Activated CD4-positive, alpha-beta T cell treated with anti-CD3 and anti-CD28 coated beads, Interleukin-2, amount 10 ng/mL, durations not matched to agents 7 days and 5 days (primary cell): ENCODE measurements at places on chromosomes 7 and 10.
A peak's percentile ranks its signal among the peaks of the same experiment; 100 is the strongest.

- no peak for DNase-seq
Measured at GRCh38 chr10:32548208-32548607, 102.3 kb downstream of the CCDC7 start.

- no peak for DNase-seq
Measured at GRCh38 chr10:84076540-84077195, 62.6 kb upstream of the GHITM start.

DNA sequence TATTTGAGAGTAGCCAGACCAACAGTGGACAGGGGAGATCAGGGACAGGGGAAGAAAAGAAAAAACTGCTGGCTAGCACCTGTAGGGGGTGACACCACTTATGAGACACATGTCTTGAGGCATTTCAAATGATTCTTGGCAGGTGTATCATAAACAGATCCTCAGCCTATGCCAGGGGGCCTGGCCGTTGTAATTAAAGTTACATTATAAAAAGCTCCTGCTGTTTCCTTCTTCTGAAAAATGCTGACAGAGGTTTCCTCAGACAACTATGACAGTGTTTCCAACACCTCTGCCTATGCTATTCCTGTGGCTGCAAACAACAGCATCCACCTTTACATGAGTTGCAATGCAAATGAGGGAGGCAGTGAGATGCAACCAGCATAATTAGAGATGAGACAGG, 281.0 kb upstream of the PTER start:
- DNase-seq, result no peak

GRCh38 chr7:158259671-158260418, 327.8 kb downstream of the PTPRN2 start:
- DNase-seq, result no peak

DNA sequence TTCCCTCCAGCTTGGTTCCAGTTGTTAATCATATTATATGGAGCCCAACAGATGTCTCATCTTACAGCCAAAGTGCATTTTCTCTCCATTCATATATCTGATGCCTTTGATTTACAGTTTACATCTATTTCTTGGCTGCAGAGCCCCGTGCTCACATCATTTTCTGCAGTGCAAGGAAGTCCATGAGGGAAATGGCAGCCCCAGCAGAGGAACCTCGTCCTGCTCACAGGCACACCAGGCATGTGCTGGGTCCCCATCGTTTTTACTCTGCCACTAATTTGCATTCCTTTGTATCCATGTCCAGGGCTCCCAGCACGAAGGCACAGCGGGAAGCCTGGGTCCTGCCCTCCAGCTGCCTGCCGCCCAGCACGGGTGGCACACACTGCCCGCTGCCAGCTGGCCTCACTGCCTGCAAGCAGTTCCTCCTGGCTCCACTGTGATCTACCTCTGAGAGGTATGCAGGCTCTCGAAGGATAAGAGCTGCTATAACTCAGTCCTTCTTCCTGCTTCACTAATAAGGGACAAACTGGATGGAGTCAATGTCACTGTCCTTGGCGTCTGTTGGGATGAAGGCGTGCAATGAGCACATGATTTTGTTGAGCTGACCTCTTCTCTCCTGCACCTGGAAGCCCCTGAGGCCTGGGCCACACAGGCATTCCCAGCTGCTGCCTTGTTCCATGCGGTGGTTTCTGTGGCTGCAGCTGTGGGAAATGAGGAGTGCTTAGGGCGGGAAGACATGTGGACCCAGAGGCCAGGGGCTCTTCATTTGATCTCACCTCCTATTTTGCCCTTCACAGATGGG, 583.6 kb upstream of the MGMT start:
- DNase-seq, result no peak

- DNase-seq, result no peak
Measured at GRCh38 chr10:74307061-74307651, 156.1 kb downstream of the ADK start.

DNA sequence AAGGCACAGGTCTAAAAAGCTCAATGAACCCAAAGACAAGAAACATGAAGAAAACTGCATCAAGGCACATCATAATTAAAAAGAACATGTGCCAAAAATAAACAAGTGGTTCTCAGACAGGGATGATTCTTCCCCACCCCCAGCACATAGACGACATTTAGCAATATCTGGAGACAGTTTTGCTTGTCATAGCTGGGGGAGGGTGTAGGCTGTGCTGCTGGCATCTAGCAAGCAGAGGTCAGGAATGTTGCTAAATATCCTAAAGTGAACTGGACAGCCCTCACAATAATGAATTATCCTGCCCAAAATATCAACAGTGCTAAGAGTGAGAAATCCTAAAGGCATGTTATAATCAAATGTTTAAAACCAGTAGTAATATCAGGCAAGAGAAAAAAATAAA, 122.6 kb downstream of the MICU1 start:
- no peak for DNase-seq

DNA sequence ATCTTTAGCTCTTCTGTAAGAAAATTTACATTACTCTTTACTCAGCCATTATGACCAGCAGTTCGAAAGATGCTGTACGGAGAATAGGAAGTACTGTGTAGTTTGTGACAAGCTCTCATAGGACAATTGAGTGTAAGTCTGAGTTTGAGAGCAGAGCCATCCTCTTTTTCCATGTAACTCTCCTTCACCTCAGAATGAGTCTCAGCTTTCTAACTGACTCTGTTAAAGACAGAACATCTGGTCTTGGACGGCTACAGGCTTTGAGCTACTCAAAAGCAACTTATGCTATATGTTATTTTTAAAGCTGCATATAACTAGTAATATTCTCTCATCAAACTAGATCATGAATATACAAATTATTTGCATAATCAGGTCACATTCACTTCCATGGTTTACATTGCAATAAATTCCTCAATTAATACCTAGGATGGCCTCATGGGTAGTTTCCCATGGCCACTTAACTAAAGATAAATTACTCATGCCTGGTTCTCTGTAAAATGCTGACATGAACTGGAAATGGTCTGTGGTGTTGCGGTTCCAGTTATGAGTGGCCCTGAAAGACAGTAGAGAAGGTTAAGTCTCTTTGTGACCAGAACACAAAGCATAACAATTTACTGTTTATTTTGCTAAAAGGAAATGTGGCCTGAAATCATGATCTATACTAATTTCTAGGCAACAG, 358.7 kb downstream of the PHF14 start:
- no peak for DNase-seq

DNA sequence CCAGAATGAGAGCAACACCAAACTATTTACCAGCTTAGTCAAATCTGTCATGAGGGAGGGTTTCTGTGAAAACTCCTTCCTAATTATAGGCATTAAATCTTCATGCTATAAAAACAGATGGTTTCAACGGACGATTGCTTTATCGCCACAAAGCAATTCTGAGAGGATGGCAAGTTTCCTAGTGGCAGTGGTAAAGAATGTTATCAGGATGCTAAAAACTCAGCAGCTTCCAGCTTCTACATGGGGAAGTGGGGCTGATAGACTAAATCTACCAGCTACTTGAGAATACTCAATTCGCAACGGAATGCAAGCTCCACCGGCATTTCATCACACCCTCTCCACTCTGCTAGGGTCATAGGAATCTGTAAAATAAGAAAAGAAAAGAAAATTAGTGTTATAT, 41.8 kb downstream of the JCAD start:
- no peak for DNase-seq

GRCh38 chr10:49162761-49163310, 25.4 kb downstream of the TMEM273 start:
- DNase-seq, result no peak

GRCh38 chr10:822661-823367, 108.7 kb downstream of the LARP4B start:
- no peak for DNase-seq

DNA sequence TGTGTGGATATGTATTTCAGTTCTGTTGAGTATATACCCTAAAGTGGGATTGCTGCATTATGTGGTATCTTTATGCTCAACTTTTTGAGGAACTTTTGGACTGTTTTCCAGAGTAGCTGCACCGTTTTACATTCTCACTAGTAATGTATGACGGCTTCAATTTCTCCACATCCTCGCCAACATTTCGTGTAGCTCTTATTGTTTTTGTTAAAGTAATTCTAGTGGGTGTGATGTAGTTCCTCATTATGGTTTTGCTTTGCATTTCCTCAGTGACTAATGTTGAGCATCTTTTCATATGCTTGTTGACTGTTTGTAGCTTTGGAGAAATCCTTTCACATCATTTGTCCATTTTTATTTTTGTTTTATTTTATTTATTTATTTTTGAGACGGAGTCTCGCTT, 4.5 kb downstream of the STMP1 start:
- DNase-seq, result no peak

- no peak for DNase-seq
Measured at GRCh38 chr10:32949221-32949678, 8.8 kb downstream of the ITGB1 start.

DNA sequence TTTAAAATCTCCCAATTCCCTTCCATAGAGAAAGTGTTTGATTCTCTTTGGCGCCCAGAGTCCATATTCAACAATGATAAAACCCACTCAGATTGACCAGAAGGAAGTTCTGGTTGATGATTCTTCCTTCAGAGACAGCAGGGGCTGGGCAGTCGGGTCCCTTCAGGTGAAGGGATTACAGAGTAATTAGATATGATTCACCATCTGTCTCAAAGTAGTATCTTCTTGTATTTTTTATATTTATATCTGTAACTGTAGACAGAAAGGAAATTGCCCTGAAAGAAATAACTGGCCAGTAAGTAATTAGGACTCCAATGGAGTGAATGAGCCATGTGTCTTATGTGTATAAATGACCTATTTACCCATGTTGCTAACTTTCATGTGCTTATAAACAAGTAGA, 156.0 kb downstream of the PLCE1 start:
- no peak for DNase-seq

- DNase-seq, result peak; percentile 74
Measured at GRCh38 chr10:121974535-121975294, at the start of gene NSMCE4A. Gene NSMCE4A (minus strand): TSS chr10:121975217. CDS start chr10:121975165, 52 bp downstream.

DNA sequence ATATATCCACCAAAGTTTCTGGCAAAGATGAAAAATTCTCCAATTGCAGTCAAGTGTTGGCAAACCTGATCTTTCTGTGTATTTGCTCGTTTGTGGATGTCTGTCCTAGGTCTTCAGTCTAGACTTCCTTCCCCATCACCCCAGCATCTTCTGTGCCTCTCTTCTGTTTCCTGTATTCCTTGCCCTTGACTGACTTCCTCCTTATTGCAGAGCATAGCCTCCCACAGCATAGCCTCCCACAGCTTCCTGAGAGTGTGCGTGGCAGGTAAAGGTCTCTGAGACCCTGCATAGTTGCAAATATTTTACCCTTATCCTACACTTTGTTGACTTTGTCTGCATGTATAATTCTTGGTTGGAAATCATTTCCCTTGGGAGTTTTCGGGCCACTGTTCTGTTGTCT, 18.4 kb downstream of the SLC18A2 start:
- no peak for DNase-seq

GRCh38 chr10:14535457-14536130, 204.9 kb upstream of the FRMD4A start:
- DNase-seq, result no peak

GRCh38 chr10:48608279-48608681, 3.4 kb upstream of the ARHGAP22 start:
- peak; percentile 38 for DNase-seq

DNA sequence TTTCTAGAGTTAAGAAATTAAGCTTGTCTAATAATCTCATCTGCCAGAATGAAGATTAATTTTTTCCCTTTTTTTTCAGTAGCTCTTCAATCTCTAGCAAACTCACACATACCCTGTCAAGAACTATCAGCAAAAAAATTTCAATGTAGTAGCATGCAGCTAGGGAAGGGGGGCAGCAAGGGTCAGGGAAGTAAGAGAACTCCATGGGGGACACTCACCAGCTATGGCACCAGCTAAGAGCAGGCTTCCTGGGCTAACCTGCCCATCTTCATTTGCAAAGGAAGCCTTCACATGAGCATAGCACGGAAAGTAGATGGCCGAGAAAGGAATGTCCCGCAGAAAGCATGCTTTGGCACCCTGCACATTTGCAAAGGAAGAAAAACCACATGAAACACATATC, 190.4 kb downstream of the SLC25A13 start:
- DNase-seq, result no peak

DNA sequence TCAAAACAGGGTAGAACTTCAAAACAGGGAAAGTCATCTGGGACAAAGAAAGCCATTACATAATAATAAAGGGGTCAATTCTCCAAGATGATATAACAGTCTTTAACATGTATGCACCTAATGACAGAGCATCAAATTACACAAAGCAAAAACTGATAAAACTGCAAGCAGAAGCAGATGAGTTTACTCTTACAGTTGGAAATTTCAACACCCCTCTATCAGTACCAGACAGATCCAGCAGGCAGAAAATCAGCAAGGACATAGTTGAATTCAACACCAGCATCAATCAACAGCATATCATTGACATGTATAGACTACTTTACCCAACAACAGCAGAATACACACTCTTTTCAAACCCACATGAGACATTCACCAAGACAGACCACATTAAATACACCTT, 233.0 kb upstream of the NEBL start:
- no peak for DNase-seq

- DNase-seq, result no peak
Measured at GRCh38 chr10:103660364-103661197, 167.1 kb downstream of the NEURL1 start.

GRCh38 chr10:124992462-124993344, 50.8 kb downstream of the ZRANB1 start:
- peak; percentile 36 for DNase-seq

DNA sequence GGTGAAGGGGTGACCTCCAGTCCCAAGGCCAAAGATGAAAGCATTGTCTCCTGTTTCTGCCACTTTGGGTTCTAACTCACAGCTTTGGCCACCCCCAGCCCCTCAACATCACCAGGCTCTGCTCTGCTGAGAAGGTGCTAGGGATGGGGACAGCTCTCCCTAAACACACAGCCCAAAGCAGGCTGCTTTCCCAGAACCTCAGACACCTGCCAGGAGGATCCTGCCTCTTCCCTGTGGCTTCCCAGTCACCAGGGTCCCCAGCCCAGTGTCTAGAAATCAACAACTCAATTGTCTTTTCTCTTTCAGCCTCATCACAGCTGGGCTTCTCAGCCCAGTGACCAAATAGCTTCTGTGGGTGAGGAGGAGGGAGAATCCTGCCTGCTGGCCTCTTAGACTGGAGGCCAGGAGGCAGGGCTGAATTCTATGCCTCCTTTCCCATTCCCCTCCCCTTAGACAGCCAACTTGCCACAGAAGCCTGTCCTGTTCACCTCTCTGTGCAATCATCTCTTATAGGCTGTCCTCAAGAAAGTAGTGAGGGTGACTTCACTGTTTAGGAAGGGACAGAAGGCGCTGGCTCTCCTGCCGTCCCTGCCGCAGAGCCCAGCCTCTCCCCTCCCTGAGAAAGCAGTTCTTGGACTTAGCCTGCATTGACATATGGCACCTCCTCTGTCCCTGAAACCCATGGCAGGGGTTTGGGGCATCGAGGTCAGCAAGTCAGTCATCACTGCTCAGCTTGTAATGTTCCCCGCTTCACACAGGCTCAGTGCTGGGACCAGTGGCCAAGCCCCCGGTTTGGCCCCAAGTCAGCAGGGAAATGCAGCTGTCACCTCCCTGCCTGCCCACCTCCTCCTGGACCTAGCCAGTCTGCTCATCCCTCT, 3.7 kb downstream of the FGF8 start:
- DNase-seq, result no peak

- no peak for DNase-seq
Measured at GRCh38 chr10:132383101-132383500, 13.9 kb upstream of the PWWP2B start.
